ENCODE measurements at places on chromosomes 11 and 22. TPM values are rescaled to one million over a fixed set of nuclear protein-coding genes. Genes with fewer than 3 reads are reported as not detected.
A peak's percentile ranks its signal among the peaks of the same experiment; 100 is the strongest.

- DNase-seq = no peak
Measured at GRCh38 chr11:102809971-102810370, 12.0 kb upstream of the MMP1 start.

DNA sequence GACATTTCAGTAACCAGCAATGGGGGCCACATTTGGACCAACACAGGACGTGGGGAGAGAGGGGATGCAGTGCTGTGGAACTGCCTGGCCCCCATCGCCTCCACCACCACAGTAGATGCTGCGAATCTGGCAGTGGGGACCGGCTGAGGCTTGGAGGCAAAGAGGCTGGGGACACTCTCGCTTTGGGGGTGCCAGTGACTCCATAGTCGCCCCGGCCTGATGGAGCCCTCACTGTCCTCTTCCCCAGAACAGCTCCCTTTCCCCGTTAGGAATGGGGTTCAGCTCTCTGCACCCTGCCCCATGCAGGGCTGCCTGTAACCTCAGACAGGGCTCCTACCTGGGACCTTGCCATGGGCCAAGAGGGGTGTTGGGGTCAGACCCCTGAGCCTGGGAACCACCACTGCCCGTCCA is 1.8 kb upstream of the MUC2 start:
- DNase-seq = no peak

The OR2AT4 gene
- not detected for total RNA-seq

GRCh38 chr22:44650806-44651205 is 51.2 kb upstream of the PRR5 start:
- DNase-seq = no peak

- no peak for DNase-seq
Measured at GRCh38 chr11:123674297-123674696, 19.9 kb upstream of the SCN3B start.

DNA sequence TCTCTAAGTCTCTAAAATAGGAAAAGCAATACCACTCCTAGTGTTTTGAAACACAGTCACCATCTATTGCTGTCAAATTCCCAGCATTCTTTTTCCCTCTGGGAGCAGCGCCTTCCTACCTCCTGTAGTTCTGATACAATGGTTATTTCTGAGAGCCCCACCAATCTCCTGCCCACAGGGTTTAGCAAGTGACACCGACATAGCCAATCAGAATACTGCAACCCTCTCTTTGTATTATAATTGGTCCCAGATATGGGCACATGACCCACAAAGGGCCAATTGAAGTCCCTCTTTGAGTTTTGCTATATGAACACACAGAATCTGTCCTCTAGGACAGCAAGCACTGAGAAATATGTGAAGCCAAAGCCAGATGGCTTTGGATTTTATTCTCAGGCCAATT is 16.9 kb upstream of the ARHGAP42 start:
- no peak for DNase-seq

DNA sequence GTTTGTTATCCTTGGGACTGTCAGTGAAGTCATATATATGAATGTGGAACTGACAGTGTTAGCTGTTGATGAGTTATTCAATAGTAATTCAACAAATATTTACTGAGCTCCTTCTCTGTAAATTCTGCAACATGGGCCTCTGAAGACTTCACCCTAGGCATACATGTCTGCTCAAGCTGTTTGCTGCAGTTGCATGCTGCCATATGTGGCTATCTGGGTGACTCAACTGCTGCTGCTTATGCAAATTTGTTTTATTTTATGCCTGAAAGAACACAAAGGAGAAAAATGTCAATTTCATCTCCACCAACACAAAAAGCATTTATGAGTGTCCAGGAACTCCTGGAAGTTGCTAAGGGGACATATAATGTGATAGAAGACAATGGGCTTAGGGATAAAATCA is 417.6 kb downstream of the AASDHPPT start:
- DNase-seq = no peak

DNA sequence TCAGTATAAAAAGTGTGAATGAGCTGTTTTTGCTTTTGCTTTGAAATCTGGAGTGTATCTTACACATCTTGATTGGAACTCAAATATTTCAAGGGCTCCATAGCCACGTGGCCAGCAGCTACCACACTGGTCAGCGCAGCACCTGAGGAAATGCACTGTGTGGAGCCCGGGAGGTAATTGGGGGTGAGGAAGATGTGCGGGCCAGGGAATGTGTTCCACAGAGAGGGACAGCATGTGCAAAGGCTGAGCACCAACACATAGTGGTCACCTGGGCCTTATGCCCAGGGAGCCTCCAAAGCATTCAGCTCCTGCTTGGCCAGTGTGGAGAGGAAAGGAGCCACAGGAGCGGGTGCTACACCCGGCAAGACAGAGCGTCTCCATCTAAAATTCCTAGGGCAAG is 20.8 kb downstream of the RELT start:
- DNase-seq = no peak

- DNase-seq = no peak
Measured at GRCh38 chr11:48025293-48025983, 45.1 kb downstream of the PTPRJ start.

The HMOX1 gene
- total RNA-seq = 5.1 TPM

DNA sequence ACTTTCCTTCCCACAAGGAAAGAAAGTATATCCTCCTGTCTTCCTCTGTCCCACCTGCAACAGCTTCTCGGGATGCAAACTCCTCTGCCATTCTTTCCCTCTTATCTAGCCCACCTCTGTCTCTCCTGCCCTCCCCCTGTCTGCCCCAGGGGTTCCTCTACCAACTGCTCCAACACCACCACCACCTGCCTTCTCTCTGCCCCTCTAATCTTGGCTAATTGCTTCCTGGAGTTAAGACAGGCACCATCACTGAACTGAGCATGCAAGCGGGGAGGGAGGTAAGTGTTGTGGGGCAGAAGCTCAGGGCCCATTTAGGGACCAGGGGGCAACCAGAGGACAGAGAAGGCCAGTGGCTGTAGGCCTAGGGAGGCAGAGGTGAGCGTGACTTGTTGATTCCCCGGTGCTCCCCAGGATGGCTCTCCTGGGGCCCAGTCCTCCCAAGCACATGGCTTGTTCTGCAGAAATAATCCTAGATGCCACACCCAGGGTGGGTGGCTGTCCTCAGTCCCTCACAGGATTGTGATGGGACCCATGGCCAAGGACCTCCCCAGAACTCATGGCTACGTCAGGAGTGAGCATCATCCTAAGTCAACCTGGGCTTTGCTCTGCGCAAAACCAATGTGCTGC is 111.1 kb downstream of the TP53I11 start:
- DNase-seq = no peak

- DNase-seq = no peak
Measured at GRCh38 chr11:71364176-71364671, 84.0 kb downstream of the DHCR7 start.

GRCh38 chr11:12185914-12186313 is 75.5 kb downstream of the MICAL2 start:
- DNase-seq = no peak

DNA sequence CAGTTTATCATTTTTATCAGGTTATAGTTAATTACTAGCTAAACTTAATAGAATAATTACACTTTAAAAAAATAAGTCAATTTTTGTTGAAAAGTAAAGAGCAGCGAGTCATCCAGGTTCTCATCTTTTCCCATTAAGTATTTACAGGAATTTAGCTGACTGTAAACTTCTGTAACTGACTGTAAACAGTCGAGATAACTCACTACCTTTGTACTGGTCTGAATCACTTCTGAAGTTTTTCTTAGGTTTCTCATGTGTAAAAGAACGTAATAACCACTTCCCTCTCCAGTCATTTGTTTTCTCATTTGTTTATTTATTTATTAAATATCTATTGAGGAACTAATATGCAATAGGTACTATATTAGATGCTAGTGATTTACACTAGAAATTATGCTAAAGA is 270.8 kb downstream of the DYNC2H1 start:
- DNase-seq = no peak

DNA sequence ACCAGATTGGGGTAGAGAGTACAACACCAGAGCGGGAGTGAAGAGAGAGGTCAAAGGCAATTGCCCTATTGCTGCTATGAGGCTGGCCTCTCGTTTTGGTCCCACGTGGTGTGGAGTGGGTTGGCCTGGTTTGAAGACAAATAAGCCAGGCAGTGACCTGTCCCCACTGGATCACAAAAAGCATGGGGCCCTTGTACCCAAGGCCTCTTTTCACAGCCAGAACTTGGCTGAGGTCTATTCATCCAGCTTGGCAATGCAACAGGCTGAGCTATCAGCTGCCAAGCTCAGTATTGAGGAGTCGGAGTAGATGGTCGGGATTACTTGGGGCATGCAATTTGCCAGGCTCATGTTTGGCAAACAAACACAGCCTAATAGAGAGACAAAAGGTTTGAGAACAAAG is 19.2 kb upstream of the GALNT18 start:
- no peak for DNase-seq

- DNase-seq = no peak
Measured at GRCh38 chr22:26681395-26681821, 24.0 kb downstream of the MIAT start.

DNA sequence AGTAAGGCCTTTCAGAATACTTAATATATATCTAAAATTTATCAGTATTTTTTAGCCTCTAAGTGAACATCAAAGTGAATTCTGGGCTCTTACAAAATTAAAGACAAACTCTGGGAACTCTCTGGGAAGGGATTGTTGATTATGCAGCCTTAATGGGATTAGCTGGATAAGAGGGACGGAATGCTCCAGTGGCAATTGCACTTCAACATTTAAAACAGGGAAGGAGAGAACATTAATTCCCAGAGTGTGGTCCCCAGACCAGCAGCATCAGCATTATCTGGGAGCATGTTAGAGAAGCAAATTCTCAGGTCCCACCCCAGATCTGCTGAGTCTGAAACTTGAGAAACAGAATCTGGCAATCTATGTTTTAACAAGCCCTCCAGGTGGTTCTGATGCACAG is 46.5 kb downstream of the POLD3 start:
- no peak for DNase-seq

GRCh38 chr11:14635546-14635945 is 8.1 kb upstream of the PDE3B start:
- DNase-seq = no peak

The OR52I2 gene
- not detected for total RNA-seq

The CDHR5 gene
- total RNA-seq = not detected

DNA sequence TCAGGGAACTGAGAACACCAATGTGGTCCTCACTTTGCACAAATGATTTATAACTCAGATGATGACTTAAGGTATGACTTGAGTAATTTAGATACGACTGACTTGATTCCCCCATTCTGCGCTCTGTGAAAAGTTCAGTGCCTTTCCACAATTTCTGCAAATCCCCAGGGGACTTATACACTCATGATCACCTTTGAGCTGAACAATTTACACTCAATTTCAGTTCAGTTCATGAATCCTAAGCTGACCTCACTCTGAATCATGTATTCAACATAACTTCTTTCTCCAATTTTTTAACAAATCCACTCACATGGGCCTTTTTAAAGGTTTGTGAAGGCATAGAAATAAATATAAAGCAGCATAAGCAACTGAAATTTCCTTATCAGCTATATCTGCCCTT is 274.2 kb downstream of the FAM76B start:
- DNase-seq = no peak

DNA sequence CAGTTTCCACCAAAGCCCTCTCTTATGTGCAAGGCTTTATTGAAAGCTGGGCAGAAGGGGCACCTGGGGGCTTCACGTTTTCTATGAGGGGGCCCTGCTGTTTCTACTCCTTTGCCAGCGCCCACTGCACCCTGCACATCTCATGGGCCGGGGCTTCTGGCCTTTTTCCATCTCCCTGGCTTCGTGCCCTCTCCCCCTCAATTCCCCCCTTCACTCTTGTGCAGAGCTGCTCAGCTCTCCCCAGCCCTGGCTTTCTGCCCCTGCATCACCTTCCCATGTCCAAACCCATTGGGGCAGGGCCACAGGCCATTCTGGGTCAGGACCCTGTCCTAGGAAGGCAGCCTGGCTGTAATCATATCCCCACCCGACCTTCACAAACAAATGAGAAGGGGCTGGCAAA is 36.5 kb downstream of the MCM5 start:
- DNase-seq = no peak

DNA sequence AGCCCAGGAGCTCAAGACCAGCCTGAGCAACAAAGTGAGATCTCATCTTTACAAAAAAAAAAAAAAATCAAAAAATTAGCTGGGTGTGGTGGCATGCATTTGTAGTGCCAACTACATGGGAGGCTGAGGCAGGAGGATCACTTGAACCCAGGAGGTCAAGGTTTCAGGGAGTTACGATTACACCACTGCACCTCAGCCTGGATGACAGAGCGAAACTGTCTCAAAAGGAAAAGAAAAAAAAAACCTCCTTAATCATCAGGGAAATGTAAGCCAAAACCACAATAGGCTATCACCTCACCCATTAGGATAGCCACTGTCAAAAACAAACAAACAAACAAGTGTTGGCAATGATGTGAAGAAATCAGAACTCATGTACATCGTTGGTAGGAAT is 13.4 kb downstream of the DGCR2 start:
- no peak for DNase-seq

DNA sequence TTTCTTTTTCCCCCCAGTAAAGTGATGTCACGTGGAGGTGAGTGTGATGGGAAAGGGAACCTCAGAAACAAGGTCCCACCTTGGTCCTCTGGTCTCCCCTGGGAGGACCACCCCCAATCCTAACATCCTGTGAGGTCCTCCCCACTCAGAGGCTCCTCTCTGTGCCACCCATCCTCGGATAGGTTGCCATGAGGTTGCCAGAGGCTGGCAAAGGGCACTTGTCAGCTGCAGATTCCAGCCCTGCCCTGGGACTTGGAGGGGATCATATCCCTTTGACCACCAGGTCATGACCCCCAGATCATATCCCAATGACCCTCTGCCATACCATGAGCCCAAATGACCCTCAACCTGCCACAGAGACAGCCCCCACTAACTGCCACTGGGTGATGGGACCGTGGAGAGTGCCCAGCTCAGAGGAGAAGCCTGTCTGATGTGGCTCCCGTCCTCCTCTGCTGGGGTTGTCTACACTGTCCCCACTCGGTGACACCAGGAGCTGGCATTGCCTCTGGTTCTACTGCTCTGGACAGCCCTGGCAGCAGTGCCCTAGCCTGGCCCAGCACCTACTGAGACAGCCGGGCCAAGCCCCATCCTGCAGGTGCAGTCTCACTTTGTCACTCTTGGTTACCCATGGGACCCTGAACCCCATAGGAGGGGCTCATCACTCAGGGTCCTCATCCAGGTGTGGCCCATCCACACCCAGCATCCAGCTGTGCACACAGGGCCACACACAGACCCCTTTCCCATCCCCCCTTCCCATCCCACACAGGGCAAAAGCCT is 90.2 kb upstream of the KCNQ1OT1 start:
- DNase-seq = no peak

The FXYD6 gene
- total RNA-seq = not detected

GRCh38 chr11:3008746-3009336 is 16.7 kb upstream of the NAP1L4 start:
- no peak for DNase-seq

DNA sequence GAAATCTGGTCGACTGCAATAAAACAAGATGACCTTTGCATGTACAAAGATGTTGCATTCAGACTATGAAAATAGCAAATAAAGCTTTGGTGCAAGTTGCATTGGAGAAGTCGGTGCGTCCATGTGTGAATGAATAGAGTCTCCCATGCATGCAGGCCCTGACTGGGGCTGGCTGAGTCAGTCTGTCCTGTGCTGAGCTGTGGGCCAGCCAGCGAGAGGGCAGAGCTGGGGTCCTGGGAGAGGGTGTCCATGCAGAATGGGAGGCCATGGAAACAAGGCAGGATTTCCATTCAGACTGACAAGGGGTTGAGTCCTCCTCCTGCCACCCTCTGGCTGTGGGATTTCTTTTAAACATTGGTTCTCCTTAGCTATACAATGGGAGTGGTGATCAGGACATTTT is 2.3 kb upstream of the CRYBB3 start:
- DNase-seq = no peak

- DNase-seq = peak; percentile 41
Measured at GRCh38 chr11:488062-488461, 19.0 kb downstream of the RNH1 start.

GRCh38 chr11:108278954-108279353 is 56.1 kb downstream of the ATM start:
- no peak for DNase-seq

All from CD8-positive, alpha-beta memory T cell (primary cell).